ENCODE measurements at places on chromosomes 1 and 21. TPM values are rescaled to one million over a fixed set of nuclear protein-coding genes. Genes with fewer than 3 reads are reported as not detected.

DNA sequence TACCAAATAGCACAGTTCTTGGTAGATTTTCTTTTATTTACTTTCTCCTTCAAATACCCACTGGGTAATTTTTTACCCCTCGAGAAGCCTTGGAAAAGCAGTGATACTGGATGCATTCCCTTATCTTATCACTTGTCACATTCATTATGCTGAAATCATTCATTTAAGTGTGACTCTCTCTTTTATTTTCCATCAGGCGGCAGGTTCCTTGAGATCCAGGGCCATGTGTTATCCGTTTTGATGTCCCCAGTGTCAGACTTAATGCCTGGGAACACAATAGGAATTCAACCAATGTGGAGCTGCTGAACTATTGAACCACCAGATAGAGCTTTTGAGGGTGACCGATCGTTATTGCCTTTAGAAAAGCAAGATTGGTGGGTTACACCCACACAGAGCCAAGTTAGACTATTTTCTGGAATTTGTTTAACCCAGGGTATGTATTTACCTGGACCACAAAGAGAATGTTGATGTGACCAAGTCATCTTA lies 51.5 kb upstream of the ATP5PO start:
- H3K36me3 ChIP-seq, result peaks cover 59% of the 10 kb centered on the region
- no peak for DNase-seq
- H3K4me1 ChIP-seq, result peaks cover 12% of the 10 kb centered on the region
- H3K27ac ChIP-seq, result no peak overlapping the region
- no peaks in the 10 kb centered on the region for H3K27me3 ChIP-seq

- no peak overlapping the region for H3K4me3 ChIP-seq
- DNase-seq, result no peak
- H3K27me3 ChIP-seq, result no peaks in the 10 kb centered on the region
- no peak overlapping the region for H3K27ac ChIP-seq
- no peaks in the 10 kb centered on the region for H3K36me3 ChIP-seq
Measured at GRCh38 chr1:1925437-1926345, 6.6 kb upstream of the TMEM52 start.

- H3K36me3 ChIP-seq, result no peaks in the 10 kb centered on the region
- no peak overlapping the region for H3K4me3 ChIP-seq
- peaks cover 53% of the 10 kb centered on the region for H3K4me1 ChIP-seq
- H3K27ac ChIP-seq, result no peak overlapping the region
- peaks cover 15% of the 10 kb centered on the region for H3K27me3 ChIP-seq
Measured at GRCh38 chr1:27935721-27936120, 921 bp downstream of the SMPDL3B start.

GRCh38 chr1:100364697-100365096 lies 12.4 kb downstream of the CDC14A start:
- no peak overlapping the region for H3K27ac ChIP-seq
- H3K4me3 ChIP-seq, result no peak overlapping the region
- peaks cover 69% of the 10 kb centered on the region for H3K36me3 ChIP-seq
- DNase-seq, result no peak
- no peaks in the 10 kb centered on the region for H3K27me3 ChIP-seq
- peaks cover 43% of the 10 kb centered on the region for H3K4me1 ChIP-seq

GRCh38 chr1:243316366-243316989 lies 60.6 kb downstream of the SDCCAG8 start:
- H3K4me3 ChIP-seq, result no peak overlapping the region
- no peak overlapping the region for H3K27ac ChIP-seq
- DNase-seq, result no peak
- no peaks in the 10 kb centered on the region for H3K27me3 ChIP-seq
- peaks cover 9% of the 10 kb centered on the region for H3K36me3 ChIP-seq

DNA sequence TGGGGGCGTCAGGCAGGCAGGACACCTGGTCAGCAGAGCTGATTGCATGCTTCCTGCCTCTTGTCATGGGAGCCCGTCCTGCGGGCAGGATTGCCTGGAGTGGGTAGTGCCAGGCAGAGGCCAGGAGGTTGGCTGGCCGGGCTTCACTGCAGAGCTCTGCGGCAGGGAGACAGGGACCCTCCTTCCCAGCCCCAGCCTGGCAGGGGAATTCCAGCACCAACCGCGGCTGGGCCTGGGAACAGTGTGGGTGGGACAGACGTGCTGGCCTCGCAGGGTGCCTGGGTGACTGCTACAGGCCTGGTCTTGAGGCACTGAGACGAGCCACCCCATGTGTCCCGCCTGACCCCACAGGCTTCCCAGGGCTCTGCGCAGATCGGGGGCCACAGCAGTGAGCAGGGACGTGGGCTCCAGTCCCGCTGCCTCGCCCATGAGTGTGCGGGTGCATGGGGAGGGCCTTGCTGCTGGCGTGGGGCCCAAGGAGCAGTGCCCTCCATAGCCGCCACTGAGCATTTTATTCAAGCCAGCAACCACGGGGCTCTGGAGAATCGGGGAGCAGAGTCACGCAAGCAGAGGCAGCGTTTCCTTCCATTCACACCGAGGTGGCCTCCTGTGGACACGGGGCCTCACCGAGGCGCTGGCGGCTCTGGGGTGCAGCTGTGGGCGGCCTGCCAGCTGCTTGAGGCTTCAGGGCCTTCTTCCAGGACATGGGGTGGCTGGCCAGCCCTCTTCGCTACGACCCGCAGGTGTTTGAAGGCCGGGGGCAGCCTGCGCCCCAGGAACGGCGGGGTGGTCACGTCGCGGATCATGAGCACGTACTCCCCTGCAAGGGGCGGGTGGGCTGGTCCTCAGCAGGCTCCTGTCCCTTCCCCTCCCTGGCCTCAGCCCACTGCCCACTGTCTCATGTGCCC lies 70.3 kb downstream of the MORN1 start:
- no peaks in the 10 kb centered on the region for H3K27me3 ChIP-seq
- no peak for DNase-seq
- H3K27ac ChIP-seq, result no peak overlapping the region
- peaks cover 6% of the 10 kb centered on the region for H3K4me1 ChIP-seq
- no peaks in the 10 kb centered on the region for H3K36me3 ChIP-seq

GRCh38 chr1:57424231-57425027 lies 569 bp upstream of the DAB1 start:
- no peak for DNase-seq
- no peak overlapping the region for H3K27ac ChIP-seq
- H3K4me1 ChIP-seq, result peaks cover 2% of the 10 kb centered on the region
- H3K4me3 ChIP-seq, result no peak overlapping the region
- no peaks in the 10 kb centered on the region for H3K36me3 ChIP-seq

The PRR9 gene
- total RNA-seq, result not detected

The PHGDH gene
- 201 TPM for total RNA-seq
